ENCODE measurements at places on chromosomes 1 and 21.
A peak's percentile ranks its signal among the peaks of the same experiment; 100 is the strongest.

DNA sequence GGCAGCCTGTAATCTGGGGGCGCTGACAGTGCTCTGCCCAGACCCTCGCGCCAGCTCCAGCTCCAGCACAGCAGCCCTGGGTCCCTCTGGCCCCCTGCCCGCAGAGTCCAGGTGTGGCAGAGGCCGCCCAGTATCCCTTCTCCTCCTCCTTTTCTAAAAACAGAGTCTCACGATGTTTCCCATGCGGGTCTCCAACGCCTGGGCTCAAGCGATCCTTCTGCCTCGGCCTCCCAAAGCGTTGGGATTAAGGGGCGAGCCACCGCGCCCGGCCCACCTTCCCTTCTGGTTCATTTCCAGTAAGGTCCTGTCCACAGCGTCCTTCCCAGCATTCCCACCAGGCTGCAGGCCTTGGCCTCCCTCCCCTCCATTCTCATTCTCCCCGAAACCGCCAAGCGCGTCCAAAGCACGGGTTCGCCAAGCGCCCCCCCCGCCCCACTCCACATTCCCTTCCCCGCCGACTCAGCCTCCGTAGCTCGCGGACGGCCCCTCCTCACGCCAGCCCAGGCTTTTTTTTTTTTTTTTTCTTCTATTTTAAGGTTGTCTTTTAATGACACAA is 2.0 kb upstream of the PCBP3 start:
- DNase-seq = no peak

- DNase-seq = peak; percentile 21
Measured at GRCh38 chr1:1908506-1908791, 6.6 kb upstream of the CALML6 start.

DNA sequence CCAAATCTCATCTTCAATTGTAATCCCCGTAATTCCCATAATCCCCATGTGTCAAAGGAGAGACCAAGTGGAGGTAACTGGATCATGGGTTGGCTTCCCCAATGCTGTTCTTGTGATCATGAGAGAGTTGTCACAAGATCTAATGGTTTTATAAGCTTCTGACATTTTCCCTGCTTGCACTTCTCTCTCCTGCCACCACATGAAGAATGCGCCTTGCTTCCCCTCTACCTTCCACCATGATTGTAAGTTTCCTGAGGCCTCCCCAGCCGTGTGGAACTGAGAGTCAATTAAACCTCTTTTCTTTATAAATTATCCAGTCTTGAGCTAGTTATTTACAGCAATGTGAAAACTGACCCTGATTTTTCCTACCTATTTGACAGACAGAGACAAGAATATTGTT is 162.5 kb upstream of the SYT6 start:
- DNase-seq = no peak

GRCh38 chr21:39523399-39523798 is 71.6 kb downstream of the SH3BGR start:
- no peak for DNase-seq

GRCh38 chr21:33237486-33237885 is 7.7 kb downstream of the IFNAR2 start:
- no peak for DNase-seq

- no peak for DNase-seq
Measured at GRCh38 chr1:155186794-155187455, 13.3 kb downstream of the TRIM46 start.

DNA sequence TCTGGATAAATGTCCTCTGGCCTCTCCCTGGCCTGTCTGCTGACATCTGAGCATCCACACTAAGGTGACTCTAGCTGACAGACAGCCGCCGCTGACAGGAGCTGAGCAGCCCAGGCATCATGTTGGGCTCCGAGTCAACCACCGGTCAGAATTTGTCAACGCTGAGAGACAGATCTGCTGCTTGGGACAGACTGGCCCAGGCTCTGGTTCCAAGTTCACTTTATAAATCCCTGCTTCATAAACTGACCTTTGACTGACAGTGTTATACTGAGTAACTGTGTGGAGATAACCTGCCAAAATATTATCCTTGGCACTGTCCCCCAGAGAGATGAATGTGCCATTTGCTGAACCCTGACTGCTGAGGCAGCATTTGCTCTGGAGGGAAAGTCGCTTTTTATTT is 616.7 kb downstream of the NPHP4 start:
- no peak for DNase-seq

DNA sequence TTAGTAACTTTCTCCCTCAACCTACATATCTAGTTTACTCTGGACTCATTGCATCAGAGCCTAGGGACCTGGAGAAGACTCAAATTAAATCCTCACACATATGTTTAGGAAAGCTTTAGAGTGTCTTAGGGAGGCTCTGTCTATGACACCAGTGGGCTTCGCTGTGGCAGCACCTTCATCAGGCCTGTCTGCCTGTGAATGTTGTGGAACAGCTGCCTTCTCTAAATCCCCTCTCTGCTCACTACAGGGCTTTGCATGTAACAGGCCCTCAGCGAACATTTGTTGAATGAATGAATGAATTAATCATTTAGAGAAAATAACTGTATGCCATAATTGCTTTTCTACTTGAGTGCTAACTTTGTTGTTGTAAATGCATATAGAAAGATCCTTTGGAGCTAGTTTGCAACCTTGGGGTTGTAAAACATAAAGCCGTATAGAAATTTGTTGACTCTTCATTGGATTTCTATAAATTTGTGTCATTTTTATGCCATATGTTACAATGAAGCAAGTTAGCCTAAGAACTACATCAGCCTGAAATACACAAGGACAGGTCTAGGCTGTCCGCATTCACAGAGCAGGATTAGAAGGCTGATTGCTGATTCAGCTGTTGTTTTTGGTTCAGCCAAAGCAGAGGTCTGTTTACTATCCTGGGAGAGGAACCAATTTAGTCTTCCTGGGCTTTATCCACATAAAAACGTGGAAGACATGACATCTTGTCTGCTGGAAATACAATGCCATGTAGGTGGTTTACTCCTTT is 238.0 kb downstream of the ASTN1 start:
- no peak for DNase-seq

DNA sequence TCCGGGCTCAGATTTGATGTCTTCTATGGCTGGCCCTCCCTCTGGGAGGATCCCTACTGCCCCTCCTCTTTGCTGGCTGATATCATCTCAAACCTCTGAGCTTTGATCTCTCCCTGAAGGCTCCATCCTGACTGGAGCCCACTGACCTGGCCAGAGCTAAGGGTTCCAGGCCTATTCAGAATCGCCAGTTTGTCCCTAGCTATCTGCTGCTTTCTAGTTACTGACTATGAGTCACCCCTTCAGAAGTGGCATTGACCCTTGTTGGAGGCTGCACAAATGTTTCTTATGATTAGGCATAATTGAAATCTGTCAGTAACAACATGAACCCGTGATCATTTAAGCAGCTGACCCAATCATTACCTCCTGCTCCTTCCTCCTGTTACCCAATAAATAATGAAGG is 87.1 kb downstream of the ABCA4 start:
- DNase-seq = no peak

GRCh38 chr1:68528243-68528642 is 31.4 kb upstream of the DEPDC1 start:
- no peak for DNase-seq

- no peak for DNase-seq
Measured at GRCh38 chr1:231861541-231862481, 235.2 kb downstream of the DISC1 start.

- no peak for DNase-seq
Measured at GRCh38 chr1:215833941-215834729, 267.0 kb downstream of the KCTD3 start.

- no peak for DNase-seq
Measured at GRCh38 chr1:98157524-98158313, 236.9 kb upstream of the DPYD start.

- no peak for DNase-seq
Measured at GRCh38 chr1:192604979-192605620, 29.5 kb downstream of the RGS1 start.

- no peak for DNase-seq
Measured at GRCh38 chr1:208691012-208691411, 446.8 kb upstream of the PLXNA2 start.

DNA sequence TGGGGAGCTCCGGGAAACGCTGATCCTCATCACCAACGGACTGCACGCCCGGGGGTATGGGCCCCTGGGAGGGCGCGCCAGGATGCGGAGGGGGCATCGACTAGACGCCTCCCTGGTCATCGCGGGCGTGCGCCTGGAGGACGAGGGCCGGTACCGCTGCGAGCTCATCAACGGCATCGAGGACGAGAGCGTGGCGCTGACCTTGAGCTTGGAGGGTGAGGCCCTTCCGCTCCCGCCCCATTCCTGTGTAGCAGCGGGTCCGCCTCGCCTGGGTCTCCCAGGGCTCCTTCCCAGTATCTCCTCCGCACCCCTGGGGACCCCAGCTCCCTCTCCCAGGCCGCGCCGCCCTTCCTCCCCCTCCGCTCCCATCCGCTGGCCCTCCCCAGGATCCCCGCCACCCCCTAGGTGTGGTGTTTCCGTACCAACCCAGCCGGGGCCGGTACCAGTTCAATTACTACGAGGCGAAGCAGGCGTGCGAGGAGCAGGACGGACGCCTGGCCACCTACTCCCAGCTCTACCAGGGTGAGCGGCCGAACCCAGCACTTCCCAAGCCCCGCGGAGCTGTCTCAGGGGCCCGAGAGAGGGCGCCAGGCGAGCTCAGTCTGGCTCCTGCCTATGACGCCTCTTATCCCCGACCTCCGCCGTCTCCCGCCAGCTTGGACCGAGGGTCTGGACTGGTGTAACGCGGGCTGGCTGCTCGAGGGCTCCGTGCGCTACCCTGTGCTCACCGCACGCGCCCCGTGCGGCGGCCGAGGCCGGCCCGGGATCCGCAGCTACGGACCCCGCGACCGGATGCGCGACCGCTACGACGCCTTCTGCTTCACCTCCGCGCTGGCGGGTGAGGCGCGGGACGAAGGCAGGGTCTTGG is 5.0 kb downstream of the HAPLN2 start:
- peak; percentile 72 for DNase-seq

DNA sequence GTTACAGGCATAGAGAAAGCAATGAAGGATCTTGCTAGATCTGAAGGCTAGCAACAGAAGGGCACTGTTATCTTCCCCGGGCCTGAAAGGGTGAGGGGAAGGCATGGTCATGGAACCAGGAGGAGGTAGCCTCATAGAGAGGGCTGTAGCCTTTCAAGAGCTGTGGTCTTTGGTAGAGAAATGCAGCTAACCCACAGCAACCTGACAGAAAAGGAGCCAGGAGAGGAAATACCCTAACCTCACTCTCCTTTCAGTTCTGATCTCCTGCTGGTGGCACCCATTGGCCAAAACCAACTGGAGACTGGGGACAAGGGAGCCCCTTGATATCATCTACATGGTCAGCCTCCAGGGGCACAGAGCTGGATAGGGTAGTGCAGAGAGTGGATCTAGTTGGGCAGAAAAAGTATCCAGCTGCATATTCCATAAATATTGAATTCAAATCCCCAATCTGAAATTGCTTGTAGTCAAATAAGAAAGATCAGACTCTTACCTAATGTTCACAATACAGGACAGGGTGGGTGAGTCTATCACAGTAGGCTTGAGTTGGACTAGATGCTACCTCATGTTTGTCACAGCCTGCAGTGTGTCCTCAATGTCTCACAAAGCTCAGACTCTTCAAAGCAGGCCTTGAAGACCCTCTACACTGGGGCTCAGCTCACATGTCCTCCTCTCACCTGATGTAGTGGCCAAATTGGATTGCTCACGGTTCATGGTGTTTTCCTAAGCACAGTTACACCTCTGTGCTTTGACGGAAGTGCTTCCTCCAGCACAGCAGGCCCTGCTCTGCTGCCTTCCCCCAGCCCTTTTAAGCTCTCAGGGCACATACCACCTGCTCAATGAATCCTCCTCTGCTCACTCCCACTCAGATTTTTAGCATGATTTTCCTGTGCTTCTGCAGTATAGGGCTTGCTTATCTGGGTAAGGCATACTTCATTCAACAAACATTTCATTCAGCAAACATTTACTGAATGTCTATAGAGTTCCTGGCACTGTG is 74.1 kb upstream of the JUN start:
- no peak for DNase-seq

DNA sequence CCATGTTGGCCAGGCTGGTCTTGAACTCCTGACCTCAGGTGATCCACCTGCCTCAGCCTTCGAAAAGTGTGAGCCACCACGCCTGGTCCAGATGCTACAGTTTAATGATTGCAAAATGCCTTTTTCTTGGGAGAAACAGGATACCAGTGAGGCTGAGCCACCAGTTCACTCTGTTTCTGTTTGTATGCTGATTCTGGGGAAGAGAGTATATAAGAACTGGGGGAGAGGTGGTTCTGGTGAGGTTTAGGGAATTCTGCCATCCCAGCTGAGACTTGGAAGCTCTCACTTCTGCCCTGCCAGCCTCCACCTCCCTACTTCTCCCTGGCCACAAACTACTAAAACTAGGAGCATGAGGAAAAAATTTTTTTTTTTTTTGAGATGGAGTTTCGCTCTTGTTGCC is 8.1 kb upstream of the PMF1 start:
- DNase-seq = no peak

DNA sequence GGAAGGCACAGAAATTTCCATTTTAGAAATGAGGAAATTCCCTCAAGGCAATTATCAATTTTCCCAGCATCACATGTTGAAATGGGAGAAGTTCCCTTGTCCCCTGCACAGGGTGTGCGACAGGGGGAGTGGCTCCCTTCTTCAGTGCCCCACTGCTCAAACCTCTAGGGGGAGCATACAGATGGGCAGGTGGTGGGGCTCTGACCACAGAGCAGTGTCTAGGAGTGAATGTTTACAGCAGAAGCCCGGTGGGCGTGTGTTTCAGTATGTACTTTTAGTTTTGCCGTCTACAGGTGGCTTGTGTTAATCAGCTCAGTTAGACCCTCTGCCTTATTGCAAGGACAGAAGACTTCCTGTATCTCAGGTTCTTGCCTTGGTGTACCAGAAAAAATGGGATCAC is 493.7 kb upstream of the PLXNA2 start:
- no peak for DNase-seq

GRCh38 chr1:185566995-185567394 is 167.2 kb upstream of the HMCN1 start:
- DNase-seq = peak; percentile 44

- no peak for DNase-seq
Measured at GRCh38 chr1:67307251-67308060, at the start of gene IL12RB2. TSS of gene IL12RB2 (plus strand) at chr1:67307873. CDS start at chr1:67320369, 12,496 bp downstream.

GRCh38 chr1:1435911-1436629 is 580 bp downstream of the VWA1 start:
- DNase-seq = no peak

- DNase-seq = peak; percentile 92
Measured at GRCh38 chr1:115062542-115063004, 26.7 kb downstream of the TSPAN2 start.

DNA sequence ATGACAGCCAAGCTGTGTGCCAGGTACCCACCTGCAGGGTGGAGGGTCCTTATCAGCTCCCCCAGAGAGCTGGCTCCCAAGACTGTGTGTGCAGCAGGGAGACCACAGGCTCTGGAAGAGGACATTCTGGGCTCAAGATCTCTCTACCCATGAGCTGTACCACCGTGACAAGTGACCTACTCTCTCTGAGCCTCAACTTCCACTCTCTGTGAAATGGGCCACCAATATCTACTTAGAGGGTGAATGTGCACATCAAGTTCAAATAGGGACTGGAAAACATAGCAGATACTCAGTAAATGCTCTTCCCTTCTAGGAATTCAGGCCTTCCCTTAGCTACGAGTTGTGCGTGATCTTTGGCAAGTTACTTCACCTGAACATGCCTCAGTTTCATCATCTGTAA is 1.5 kb downstream of the SLC30A2 start:
- DNase-seq = no peak
